Small intestine (tissue), 16 donors: ENCODE measurements at places on chromosomes 11 and 22. TPM values are rescaled to one million over a fixed set of nuclear protein-coding genes. Genes with fewer than 3 reads are reported as not detected.

The TBX10 gene
- polyA plus RNA-seq = 4.3 TPM

DNA sequence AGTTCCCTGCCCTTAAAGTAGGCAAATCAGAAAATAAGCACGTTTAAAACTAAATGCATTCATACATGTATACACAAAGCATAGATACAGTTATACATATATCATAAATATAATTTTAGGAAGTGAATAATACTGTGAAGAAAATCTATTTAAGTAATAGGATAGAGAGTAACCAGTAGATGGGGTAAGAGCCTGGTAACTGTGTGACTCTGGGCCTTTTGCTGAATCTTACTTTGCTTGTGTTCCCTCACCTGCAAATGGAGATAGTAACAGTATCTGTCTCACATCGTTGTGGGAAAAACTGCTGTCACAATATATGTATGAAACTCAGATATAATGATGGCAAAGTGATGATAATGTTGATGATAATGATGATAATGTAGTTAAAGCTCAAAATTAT is 29.9 kb downstream of the MS4A2 start:
- no peaks in the 10 kb centered on the region for H3K27me3 ChIP-seq
- no peaks in the 10 kb centered on the region for H3K36me3 ChIP-seq
- no peaks in the 10 kb centered on the region for H3K4me1 ChIP-seq
- DNase-seq = no peak
- H3K4me3 ChIP-seq = no peak overlapping the region

DNA sequence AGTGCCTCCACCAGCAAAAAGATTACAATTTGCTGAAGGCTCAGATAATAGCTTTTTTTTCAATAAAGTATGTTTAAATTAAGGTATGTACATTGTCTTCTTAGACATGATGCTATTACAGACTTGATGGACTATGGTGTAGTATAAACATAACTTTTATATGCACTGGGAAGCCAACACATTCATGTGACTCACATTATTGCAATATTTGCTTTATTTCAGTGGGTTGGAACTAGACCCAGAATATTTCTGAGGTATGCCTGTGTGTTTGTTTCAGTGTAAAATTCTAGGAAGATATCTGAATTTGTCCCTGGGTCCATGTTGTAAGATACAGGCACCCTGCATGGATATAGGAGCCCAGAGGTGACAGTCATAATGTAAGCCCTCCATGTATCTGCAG is 120.0 kb upstream of the BDNF start:
- no peak overlapping the region for H3K27ac ChIP-seq
- H3K36me3 ChIP-seq = no peaks in the 10 kb centered on the region
- DNase-seq = no peak
- H3K4me1 ChIP-seq = no peaks in the 10 kb centered on the region
- H3K4me3 ChIP-seq = no peak overlapping the region
- H3K27me3 ChIP-seq = no peaks in the 10 kb centered on the region

- H3K4me3 ChIP-seq = no peak overlapping the region
- no peaks in the 10 kb centered on the region for H3K36me3 ChIP-seq
- peak overlapping the region; percentile 27 for H3K27ac ChIP-seq
- H3K4me1 ChIP-seq = no peaks in the 10 kb centered on the region
- H3K27me3 ChIP-seq = no peaks in the 10 kb centered on the region
These were observed 83.1 kb downstream of the MN1 start for GRCh38 chr22:27718186-27719035.

DNA sequence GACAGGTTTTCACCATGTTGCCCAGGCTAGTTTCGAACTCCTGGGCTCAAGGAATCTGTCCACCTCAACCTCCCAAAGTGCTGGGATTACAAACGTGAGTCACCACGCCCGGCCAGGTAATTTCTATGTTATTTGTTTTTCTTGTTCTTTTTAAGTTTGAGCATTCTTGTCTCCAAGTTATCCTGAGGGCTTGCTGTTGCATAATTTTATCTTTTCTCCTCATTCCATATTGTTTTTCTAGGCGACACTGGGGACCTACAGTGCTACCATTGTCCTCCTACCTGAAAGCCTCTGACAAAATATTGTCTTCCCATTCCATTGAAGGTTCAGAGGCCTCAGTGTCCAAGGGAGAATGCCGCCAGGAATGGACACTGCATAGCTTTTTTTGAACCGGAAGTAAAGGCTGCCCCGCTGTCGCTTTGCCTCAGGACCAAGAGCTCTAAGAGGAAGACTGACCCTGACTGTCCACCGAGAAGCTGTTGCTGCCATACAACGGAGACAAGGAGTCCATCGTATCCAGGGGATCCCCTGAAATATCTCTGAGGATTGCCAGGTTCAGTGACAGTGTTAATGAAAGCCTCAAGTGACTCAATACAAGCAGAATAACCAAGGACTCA is 9.7 kb downstream of the AP5B1 start:
- H3K27ac ChIP-seq = no peak overlapping the region
- no peak for DNase-seq
- H3K4me3 ChIP-seq = no peak overlapping the region

DNA sequence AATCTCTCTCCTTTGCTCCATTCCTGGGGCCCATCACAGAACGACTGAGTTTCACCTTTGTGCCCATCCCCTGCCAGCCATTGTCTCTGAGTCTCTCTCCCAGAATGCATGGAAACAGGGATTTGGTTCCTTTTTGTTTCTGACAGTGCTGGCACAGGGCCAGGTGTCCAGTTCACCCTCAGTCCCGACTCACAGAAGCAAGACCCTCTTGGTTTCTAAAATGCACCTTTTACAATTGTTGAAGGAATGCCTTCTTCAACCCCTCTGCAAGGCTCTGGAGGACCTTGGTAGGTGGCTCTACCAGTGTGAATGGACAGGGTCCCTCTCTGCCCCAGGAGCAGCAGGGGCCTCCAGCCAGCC is 5.1 kb upstream of the MYEOV start:
- H3K27me3 ChIP-seq = no peaks in the 10 kb centered on the region
- no peak for DNase-seq
- peak overlapping the region; percentile 59 for H3K27ac ChIP-seq
- H3K4me1 ChIP-seq = peaks cover 60% of the 10 kb centered on the region
- no peaks in the 10 kb centered on the region for H3K36me3 ChIP-seq
- H3K4me3 ChIP-seq = no peak overlapping the region

The OR51G2 gene
- polyA plus RNA-seq = not detected

The CDC42EP1 gene
- polyA plus RNA-seq = 81.5 TPM

- H3K27ac ChIP-seq = no peak overlapping the region
These were observed 45.6 kb downstream of the BTG4 start for GRCh38 chr11:111466615-111467014.

DNA sequence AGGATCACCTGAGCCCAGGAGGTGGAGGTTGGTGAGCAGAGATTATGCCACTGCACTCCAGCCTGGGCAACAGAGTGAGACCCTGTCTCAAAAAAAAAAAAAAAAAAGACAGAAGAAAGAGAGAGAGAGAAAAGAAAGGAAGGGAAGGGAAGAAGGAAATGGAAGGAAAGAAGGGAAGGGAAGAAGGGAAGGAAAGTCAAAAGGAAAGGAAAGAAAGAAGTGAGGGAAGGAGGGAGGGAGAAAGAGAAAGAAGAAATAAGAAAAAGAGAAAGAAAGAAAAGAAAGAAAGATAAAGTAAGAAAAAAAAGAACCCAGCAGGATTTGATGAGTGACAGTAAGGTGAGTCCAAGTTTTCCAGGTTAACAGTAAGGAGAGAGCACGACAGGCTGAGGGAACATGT is 19.6 kb downstream of the WBP2NL start:
- H3K4me3 ChIP-seq = no peak overlapping the region
- H3K4me1 ChIP-seq = peaks cover 7% of the 10 kb centered on the region
- no peak for DNase-seq
- no peak overlapping the region for H3K27ac ChIP-seq

The RASL10A gene
- 0.74 TPM for polyA plus RNA-seq

The DUSP8 gene
- polyA plus RNA-seq = 6.0 TPM

DNA sequence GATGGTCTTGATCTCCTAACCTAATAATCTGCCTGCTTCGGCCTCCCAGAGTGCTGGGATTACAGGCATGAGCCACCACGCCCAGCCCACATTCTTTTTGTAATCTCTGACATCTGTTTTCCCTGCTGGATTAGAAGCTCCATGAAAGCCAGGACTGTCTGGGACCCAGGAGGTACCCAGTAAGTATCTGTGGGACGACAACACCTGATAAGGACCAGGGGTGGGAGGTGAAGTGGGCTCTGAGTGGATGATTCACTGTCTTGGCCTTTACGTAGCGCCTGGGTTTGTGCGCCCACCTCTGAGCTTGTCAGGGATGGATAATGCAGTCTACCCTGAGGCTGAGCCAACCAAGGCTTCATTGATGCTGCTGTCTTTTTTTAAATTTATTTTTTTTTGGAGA is 118.8 kb downstream of the ABTB2 start:
- no peak overlapping the region for H3K4me3 ChIP-seq
- H3K4me1 ChIP-seq = peaks cover 13% of the 10 kb centered on the region
- H3K27me3 ChIP-seq = peaks cover 3% of the 10 kb centered on the region

The HPX gene
- polyA plus RNA-seq = 2.1 TPM

The ARVCF gene
- 11.7 TPM for polyA plus RNA-seq

The TLCD5 gene
- polyA plus RNA-seq = 0.54 TPM

DNA sequence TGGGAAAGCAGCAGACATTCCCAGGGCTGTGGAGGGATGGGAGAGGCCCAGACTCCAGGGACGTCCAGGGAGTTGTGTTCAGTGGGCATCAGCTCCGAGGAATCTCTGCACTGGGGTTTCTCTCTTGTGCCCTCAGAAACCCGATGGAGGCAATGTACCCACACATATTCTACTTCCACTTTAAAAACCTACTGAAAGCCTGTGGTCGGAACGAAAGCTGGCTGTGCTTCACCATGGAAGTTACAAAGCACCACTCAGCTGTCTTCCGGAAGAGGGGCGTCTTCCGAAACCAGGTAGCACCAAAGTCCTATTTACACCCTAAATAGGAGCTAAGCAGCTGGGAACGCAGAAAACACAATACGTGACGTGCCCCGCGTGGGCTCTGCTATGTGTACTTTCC is 8.3 kb downstream of the APOBEC3D start:
- H3K4me1 ChIP-seq = no peaks in the 10 kb centered on the region
- no peak for DNase-seq
- no peaks in the 10 kb centered on the region for H3K36me3 ChIP-seq
- H3K27me3 ChIP-seq = no peaks in the 10 kb centered on the region
- H3K27ac ChIP-seq = no peak overlapping the region
- H3K4me3 ChIP-seq = no peak overlapping the region

- H3K36me3 ChIP-seq = peaks cover 19% of the 10 kb centered on the region
- peaks cover 4% of the 10 kb centered on the region for H3K4me1 ChIP-seq
- H3K4me3 ChIP-seq = no peak overlapping the region
- peak overlapping the region; percentile 76 for H3K27ac ChIP-seq
These were observed 39.0 kb downstream of the CTNND1 start for GRCh38 chr11:57800444-57801182.

The SYCE3 gene
- polyA plus RNA-seq = not detected

The NXPE1 gene
- polyA plus RNA-seq = 6.3 TPM

DNA sequence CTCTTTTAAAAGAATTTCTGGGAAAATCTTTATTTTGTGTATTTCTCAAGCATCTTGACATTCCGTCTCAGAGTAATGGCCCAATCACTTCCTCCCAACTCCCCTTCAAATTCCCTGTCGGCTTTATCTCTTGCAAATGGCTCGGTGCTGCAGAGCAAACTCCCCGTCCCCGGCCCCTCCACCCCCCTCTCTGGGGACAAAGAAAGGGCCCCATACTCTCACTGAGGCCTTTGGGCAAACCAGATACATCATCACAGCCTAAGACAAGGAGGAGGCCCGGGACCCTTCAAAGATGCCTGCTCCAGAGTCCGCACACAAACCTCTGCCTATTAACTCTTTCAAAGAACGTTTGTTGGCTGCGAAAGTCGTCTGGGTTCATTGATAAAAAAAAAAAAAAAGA is 3.9 kb upstream of the SMIM38 start:
- H3K4me3 ChIP-seq = no peak overlapping the region
- H3K36me3 ChIP-seq = peaks cover 21% of the 10 kb centered on the region
- H3K4me1 ChIP-seq = no peaks in the 10 kb centered on the region

DNA sequence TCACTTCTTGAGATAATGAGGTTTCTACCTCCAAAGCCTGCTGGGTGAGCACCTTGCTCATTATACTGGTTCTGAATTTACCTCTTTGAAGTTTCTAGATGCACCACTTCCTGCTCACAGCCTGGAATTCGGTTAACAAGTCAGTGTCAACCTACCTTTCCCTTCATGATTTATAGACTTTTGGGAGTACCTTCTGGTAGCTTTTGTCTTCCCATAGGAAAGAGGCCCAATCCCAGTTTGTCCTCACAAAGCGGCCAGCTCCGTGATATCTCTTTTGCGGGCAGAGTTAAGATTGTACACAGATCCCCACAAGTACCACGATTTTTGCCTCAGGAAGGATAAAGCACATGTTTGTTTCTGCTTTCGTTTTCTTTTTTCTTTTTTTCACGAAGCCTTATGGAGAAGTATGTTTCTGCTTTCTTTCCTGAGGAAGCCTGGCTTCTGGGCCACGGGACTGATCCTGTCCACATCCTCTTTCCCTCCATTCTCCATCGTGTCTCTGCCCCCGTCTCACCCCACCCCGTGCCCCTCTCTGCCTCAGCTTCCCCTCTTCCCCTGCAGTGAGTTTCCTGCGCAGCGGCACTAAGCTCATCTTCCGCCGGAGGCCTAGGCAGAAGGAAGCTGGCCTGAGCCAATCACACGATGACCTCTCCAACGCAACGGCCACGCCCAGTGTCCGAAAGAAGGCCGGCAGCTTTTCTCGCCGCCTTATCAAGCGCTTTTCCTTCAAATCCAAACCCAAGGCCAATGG is 5.7 kb upstream of the HINFP start:
- peaks cover 60% of the 10 kb centered on the region for H3K36me3 ChIP-seq
- no peak overlapping the region for H3K4me3 ChIP-seq
- H3K4me1 ChIP-seq = peaks cover 5% of the 10 kb centered on the region
- no peaks in the 10 kb centered on the region for H3K27me3 ChIP-seq

GRCh38 chr11:75797792-75798191 is 17.2 kb upstream of the UVRAG start:
- no peak overlapping the region for H3K4me3 ChIP-seq
- no peaks in the 10 kb centered on the region for H3K4me1 ChIP-seq
- no peaks in the 10 kb centered on the region for H3K27me3 ChIP-seq

GRCh38 chr11:120130991-120131760 is 6.7 kb downstream of the TRIM29 start:
- H3K27ac ChIP-seq = no peak overlapping the region
- H3K36me3 ChIP-seq = no peaks in the 10 kb centered on the region
- no peak for DNase-seq
- peaks cover 4% of the 10 kb centered on the region for H3K27me3 ChIP-seq
- H3K4me3 ChIP-seq = no peak overlapping the region
- H3K4me1 ChIP-seq = peaks cover 21% of the 10 kb centered on the region

GRCh38 chr11:46127150-46127638 is 5.9 kb upstream of the PHF21A start:
- H3K36me3 ChIP-seq = no peaks in the 10 kb centered on the region
- no peak for DNase-seq
- no peak overlapping the region for H3K27ac ChIP-seq
- H3K27me3 ChIP-seq = no peaks in the 10 kb centered on the region

The HSPB2 gene
- 4.3 TPM for polyA plus RNA-seq

The OR8G1 gene
- polyA plus RNA-seq = not detected

GRCh38 chr11:75475767-75476650 is 43.0 kb upstream of the KLHL35 start:
- no peak overlapping the region for H3K27ac ChIP-seq
- DNase-seq = peak; percentile 50
- H3K36me3 ChIP-seq = peaks cover 84% of the 10 kb centered on the region
- no peak overlapping the region for H3K4me3 ChIP-seq
- H3K27me3 ChIP-seq = no peaks in the 10 kb centered on the region
- H3K4me1 ChIP-seq = no peaks in the 10 kb centered on the region
